ENCODE measurements at places on chromosomes 11 and 22. TPM values are rescaled to one million over a fixed set of nuclear protein-coding genes. Genes with fewer than 3 reads are reported as not detected.

DNA sequence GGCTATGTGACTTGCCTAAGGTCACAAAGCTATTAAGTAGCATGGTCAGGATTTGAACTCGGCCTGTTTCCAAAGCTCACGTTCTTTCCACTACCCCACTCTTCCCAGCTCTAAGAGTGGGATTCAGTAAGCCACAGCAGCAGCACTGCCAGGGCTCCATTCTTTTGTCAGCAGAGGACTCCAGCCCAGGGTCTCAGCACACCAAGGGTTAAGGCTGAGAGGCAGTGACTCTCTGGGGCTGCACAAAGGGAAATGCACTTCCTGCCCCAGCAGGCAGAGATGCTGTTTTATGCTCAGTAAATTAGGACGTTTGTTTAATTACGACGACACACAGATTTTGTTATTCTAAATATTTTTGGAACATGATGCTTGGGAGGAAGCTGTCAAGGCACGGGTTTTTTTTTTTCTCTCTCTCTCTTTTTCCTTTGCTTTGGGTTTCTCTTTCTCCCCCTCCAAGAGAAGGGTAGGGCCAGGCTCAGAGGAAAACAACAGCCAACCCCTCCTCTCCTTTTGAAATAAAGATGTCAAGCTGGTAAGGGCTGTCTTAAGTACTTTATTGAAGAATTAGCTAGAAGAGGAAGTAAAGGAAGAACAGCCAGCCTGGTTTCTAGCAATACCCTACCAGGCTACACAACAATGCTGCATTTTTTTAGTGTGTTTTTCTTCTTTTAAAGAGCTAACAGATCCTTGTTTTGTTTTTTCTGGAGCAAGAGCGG is 2.8 kb downstream of the MYH9 start:
- ATAC-seq: no peak

DNA sequence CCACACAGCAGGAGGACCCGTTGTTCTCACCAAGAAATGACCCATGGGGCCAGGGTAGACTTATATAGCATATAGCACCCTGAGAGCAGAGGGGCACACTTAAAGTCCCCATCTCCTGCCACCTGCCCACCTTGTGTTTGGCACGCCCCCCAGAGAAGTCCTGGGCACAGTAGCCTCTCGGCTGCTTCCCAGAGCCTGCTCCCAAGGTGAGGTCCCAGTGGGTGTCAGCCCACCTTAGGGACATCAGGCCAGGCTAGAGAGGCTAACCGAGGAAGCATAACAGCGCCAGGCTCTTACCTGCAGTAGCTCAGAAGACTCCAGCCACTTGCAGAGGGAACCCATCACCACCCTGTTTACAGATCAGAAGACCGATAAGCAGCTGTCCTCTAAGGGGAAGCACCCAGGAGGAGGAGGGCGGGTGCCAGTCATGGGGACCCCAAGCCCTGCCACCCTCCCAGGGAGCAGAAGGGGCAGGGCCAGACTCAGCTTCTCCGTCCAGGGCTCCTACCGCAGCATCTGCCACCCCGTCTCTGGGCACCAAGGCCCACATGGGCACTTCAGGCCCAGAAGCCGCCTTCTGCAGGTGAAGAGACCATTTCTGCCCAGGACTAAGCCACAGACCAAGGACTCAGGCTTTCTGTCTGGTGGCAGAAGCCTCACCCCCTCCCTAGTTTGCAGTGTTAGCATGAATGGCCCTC is 34.9 kb upstream of the HMOX1 start:
- no peak for ATAC-seq

PDHX gene
- 45.0 TPM for total RNA-seq

- ATAC-seq: no peak
Measured at GRCh38 chr11:112352907-112353306, 92.2 kb upstream of the PLET1 start.

DNA sequence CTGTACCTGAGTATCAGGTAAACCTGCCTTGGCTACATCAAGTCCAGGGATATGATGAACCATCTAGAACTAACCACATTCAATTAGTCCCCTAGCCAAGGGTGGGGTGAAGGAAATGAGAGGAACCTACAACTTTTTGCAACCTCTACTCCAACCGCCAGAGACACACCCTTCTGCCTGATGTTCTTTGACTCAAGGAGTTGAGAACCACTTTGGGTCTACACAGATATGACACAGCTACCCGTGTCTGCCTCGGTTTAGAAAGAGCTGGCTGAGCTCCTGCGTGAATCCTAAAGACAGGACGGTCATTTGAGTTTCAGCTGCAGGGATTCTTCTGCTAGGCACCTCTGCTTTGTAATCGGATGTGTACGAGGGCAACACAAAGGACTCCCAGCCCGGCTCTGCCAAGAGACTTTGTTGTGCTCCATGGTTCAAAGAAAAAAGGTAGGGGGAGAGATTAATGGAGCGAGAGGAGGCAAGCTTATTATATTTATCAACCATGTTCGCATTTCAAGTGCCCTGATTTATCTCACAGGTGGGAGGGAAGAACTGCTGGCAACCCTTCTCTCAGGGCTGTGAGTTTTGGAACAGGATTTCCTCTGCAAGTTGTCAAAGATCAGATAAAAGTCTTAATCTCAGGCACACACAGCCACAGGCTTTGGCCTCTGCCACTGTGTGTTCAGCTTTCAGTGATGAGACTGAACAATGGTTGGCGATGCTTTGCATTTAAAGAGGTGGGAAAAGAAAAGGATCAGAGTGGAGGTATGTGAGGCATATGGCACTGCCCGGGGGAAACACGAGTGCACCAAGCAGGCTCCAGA is 35.1 kb downstream of the FLI1 start:
- no peak for ATAC-seq

GRCh38 chr11:8765294-8765693 is 82.7 kb downstream of the RPL27A start:
- no peak for ATAC-seq

DNA sequence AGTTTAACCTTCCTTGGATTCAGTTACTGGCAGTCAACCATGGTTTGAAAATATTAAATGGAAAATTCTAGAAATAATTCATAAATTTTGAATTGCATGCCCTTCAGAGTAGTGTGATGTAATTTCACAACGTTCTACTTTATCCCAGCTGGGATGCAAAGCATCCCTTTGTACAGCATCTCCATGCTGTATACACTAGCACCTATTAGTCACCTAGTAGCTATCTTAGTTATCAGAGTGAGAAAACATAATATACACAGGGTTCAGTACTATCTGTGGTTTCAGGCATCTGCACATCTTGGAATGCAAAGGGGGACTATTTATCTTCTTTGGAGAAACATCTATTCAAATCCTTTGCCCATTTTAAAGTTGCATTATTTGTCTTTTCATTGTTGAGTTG is 30.8 kb downstream of the CBL start:
- no peak for ATAC-seq

DNA sequence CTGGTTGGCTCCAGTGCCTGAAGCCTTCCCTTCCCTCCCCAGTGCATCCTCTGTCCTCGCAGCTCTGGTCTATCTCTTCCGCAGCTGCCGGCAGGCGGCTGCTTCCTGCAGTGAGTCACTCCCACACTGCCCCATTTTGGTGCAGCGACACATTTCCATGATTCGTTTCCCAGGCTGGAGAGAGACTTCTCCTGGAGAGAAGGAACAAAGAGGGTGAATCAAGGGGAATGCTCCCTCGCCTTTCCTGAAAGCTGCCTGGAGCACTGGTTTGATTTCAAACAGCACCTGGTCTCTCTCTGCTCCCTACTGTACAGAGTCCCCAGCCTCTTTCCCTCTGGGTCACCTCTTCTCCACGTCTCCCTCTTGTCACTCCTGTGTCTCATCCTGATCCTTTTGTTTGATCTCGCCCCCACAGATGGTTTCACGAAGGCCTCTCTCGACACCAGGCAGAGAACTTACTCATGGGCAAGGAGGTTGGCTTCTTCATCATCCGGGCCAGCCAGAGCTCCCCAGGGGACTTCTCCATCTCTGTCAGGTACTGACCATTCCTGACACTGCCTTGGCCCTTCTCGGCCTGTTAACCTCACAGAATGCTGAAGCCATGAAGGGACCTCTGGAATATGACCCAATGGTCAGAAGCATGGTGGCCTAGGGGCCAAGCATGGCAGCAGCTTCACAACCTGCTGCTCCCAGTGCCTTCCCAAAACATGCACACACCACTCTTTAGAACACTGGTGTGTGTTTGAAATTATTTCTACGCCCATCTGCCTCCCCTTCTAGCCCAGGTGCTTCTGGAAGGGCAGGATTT is at the start of gene TMA7B:
Gene TMA7B, plus strand, starts transcription at position 758 of the 808 bp plus-strand sequence. CDS start 3,978 bp downstream, outside the sequence.
- ATAC-seq: peak; percentile 93

DNA sequence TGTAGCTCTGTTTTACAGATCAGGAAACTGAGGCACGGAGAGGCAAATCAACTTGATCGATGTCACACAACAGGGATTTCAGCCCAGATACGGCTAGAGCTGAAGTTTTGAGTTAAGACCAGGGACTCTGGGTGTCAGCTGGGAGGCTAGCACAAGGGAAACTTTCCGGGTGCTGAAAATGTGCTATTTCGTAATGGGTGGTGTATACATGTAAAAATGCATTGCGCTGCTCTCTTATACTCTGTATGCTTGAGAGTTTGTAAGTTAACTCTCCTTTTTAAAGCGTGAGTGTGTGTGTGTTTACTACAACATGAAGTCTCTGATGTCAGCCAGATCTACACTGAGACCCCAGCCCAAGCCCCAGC is 227.6 kb downstream of the MN1 start:
- ATAC-seq: peak; percentile 39

TAF6L gene
- 9.0 TPM for total RNA-seq

DNA sequence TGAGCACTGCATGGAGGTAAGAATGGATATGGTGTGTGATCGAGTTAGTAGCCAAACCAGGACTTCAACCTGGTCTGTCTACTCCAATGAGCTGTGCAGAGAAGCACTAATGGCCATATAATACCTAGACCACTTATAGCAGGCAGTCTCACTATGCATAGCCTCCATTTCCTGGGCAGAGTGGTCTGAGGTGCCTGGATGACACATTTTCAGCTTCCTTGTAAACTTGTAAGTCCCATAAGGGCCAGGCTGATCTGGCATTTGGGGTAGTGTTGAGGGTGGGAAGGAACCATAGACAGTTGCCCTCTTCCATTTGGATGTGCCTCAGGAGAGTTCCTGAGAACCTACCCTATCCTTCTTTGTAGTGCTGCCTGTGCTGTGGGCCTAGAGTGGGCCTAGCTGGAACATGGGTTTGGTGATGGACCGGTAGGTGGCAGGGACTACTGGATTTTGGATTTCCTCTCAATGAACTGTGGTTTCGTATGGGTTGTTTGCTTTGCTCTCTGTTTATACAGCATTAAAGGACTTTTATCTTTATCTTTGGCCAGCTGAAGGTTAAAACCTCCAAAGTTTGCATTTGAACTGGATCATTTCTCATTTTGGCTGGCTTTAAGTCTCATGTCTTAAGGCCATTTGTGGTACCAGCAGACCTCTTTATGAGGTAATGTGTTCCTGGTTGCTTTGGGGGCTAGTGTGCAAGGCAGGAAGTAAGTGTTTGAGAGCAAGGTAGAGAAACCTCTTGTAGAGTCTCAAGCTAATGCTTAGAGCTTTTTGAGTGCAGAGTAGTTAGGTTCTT is 86.9 kb downstream of the STIM1 start:
- no peak for ATAC-seq

- ATAC-seq: peak; percentile 78
Measured at GRCh38 chr11:6864438-6864837, 1.6 kb downstream of the OR10A2 start.

- peak; percentile 46 for ATAC-seq
Measured at GRCh38 chr22:45155050-45155840, 8.5 kb upstream of the NUP50 start.

DNA sequence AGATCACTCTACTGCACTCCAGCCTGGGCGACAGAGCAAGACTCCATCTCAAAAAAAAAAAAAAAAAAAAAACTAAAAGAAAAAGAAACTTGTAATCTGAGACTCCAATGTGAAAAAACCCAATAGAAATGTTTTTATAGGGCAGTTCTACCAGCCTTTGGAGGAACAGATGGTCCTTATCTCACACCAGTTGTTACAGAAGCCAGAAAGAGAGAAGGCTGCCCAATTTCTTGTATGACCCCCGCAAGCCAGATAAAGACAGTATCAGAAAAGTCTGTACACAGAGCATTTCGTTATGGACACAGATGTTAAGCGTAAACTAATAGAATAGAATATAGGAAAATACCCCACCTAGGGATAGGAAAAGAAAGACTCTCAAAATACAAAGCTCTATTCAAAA is 11.3 kb upstream of the TSGA10IP start:
- ATAC-seq: no peak

UPB1 gene
- total RNA-seq: 0.44 TPM

DNA sequence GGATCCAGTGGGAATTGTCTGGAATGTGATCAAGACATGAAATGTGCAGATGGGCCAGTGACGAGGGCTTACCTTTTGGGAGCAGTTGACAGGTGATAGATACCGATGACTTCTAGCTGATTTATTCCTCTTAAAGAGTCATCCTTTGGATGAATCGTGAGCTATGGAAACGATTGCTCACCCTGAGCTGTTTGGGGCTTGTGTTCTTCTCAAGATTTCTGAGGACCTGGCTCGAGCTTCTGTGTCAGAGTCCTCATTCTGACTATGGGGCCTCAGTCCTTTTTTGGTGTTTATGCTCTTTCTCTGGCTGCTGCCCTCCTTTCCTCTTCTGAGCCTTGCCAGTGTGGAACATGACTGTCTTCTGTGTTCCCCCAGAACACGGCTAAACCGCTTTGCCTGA is 11.9 kb upstream of the AMPD3 start:
- ATAC-seq: no peak

DNA sequence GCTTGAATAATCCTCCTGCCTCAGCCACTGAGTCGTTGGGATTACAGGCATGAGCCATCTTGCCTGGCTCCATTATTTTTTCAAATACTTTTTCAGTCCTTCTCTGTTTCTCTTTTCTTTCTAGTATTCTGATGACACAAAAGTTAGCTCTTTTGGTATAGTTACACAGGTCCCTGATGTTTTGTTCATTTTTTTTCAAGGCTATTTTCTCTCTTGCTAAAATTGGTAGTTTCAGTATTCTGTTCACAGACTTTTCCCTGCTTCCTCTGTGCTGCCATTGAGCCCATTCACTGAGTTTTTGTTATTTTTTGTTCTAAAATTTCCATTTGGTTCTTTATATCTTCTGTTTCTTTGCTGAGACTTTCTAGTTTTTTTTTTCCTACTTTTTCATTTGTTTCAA is 166.5 kb downstream of the UVRAG start:
- ATAC-seq: no peak

DNA sequence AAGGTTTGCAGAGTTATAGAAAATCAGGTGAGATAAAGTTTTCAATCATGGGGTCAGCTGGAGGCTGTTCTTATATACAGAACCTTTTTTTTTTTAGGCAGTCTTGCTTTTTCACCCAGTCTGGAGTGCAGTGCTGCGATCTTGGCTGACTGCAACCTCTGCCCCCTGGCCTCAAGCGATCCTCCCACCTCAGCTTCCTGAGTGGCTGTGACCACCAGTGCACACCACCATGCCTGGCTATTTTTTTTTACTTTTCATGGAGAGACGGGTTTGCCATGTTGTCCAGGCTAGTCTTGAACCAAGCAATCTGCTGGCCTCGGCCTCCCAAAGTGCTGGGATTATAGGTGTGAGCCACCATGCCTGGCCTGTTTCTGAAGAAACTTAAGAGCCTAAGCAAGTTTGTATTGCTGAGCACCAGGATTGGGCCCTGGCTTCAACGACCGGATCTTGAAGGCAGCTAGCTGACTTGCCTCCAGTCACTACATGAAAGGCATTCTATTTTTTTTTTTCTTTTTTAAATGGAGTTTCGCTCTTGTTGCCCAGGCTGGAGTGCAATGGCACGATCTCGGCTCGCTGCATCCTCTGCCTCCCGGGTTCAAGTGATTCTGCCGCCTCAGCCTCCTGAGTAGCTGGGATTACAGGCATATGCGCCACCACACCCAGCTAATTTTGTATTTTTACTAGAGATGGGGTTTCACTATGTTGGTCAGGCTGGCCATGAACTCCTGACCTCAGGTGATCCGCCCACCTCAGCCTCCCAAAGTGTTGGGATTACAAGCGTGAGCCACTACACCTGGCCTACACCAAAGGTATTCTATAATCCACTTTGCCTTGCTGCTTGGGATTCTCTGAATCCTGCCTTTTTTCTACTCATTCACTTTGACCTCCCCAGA is 7.6 kb downstream of the XBP1 start:
- ATAC-seq: peak; percentile 22

UPK3A gene
- total RNA-seq: not detected
